DMS 273 treated with DMSO at 0.1 percent for 48 hours (cell line): ENCODE measurements at places on chromosomes 12 and 14.

DNA sequence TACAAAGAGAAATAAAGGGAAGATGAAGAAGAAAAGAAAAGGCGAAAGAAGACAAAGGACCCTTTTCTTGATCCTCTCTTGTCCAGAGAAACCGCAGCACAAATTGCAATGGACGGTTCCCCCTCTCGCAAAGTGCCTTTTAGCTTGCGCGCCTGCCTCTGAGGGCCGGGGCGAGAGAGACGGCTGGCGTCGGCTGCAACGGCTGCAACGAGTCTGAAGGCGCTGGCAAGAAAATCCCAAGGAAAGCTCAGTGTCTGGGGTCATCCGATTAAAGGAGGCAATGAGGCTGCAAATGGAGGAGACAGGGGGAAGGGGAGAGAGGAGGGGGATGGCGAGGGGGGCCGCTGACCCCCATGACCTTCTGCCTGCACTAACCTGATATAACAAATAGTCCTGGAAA is 671.5 kb downstream of the MED13L start:
- DNase-seq: no peak

- DNase-seq: no peak
Observed at GRCh38 chr12:24038211-24038997, 88.9 kb upstream of the SOX5 start.

DNA sequence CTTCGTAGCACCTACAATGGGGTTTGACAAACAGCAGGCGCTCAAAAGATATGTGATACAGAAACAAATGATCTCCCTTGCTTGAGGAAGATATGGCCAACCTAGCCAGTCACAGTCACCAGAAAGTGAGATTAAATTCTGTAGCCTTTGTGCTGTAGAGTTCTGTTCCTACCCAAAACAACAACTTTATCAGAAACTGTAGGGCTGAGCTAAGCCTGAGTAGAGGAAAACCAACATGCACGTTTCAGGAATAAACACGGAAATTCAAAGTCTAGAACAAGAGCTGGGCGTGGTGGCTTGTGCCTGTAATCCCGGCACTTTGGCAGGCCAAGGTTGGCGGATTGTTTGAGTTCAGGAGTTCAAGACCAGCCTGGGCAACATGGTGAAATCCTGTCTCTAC is 23.0 kb downstream of the AICDA start:
- DNase-seq: no peak

GRCh38 chr12:88360343-88360742 is 218.2 kb downstream of the TMTC3 start:
- DNase-seq: no peak

DNA sequence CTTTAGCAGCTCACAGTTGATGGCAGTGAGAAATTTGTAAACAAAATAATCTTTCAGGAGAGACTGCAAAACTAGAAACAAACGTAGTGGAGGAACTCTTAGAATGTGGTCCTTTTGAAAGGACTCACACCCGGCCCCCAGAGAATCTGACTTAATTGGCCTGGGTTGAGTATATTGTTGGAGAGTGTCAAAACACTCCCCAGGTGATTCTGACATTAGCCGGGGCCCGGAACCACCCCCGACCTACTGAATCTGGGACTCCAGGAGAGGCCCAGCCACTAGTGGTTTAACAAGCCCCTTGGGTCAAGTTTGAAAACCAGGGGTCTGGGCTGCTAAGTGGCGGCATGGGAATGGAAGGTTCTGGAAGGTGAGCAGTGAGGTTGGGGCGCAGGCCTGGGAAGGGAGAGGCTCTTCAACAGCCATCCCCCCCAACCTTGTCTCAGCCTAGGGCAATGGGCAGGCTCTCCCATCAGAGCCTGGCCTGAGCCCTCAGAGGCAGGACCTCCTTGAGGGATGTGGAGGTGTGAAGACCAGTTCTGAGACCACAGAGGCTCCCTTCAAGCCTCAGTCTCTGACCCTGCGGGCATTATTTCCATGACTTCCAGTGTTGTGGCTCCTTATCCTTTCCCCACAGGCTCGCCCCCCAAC is 1.1 kb upstream of the ELK3 start:
- no peak for DNase-seq

- DNase-seq: no peak
Observed at GRCh38 chr12:98738539-98738938, 93.4 kb downstream of the APAF1 start.

- DNase-seq: no peak
Observed at GRCh38 chr12:20460956-20461355, 92.6 kb downstream of the PDE3A start.

DNA sequence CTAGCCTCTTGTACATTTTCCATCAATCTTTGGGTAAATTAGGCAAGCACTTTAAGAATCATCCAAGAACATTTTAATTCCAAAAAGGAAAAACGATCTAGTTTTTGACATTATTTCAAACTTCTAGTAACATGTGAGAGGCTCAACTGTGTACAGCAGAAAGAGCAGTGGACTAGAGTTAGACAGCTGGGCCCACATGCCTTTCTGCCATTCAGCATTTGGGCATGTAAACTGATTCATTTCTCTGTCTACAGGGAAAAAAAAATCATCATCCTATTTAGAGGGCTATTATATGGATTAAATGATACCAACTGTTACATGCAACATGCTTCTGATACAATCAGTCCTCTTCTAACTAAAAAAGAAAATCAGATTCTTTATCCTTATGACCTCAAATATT is 17.7 kb downstream of the ATP2B1 start:
- no peak for DNase-seq

DNA sequence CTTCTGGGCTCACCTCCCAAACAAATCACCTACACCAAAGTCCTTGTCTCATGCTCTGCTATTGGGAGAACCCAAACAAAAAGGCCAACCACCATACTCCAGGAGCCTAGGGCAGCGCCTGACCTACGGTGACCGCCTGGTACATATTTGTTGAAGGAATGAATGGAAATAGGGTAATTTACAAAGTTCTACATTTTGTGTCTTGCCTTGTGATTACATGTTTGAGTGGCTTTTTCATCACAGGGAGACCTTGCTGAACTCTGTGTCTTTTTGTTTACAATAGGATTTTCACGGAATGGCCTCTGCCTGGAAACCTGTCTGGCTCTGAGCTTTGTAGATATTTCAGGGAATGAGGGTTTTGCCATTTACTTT is 11.3 kb upstream of the PRIMA1 start:
- DNase-seq: no peak

- DNase-seq: no peak
Observed at GRCh38 chr12:130520784-130521183, 183.1 kb downstream of the PIWIL1 start.
